Glomerular endothelial cell (primary cell): ENCODE measurements at places on chromosomes 5 and 9.

GRCh38 chr5:72383726-72384125, 63.6 kb downstream of the PTCD2 start:
- no peak for DNase-seq

DNA sequence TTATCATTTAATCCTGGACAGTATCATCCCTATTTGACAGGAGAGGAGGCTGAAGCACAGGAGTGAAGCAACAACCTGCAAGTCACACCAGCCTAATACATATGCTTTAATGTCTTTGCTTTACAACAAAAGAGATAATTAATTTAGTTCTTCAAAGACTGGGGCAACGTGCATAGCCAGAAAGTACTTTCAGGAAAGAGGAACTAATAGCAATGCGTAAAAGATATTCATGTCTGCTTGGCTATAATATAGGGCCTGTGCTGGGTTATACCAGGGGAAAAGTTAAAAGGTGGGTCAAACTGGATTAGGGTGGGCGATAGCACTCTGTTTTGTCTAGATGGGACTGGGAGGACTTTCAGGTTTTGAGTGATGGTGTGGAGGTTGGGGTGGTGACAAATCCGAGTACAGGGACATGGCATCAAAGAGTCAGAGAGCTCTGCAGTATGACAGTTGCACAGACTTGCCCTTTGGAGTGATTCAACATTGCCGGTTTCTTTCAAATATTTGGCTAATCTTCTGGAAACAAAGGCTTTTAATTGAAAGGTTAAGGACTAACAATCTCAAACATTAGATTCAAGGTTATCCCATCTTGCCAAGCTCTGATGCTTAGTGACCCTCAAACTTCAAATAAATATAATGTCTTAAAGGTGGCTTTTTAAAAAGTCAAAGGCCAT, 11.9 kb downstream of the DAB2 start:
- no peak for DNase-seq

DNA sequence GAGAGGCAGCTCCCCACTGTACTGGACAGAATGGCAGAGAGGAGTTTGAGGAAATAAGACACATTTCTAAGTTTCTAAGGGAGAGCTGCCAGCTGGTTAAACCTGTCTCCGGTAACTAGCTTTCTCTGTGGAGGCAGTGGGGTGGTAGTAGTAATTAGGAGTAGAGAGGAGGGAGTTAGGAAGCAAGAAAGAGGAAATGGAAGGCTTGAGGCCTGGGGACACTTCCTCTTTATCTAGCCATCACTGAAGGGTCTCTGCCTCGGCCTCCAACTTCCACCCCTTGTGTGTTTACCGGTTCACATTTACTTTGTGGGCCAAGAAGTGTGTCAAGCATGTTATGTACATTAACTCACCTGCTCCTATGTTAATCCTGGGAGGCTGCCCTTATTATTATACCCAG, 462.2 kb upstream of the DMAC1 start:
- no peak for DNase-seq

- peak; percentile 9 for DNase-seq
Measured at GRCh38 chr5:158456756-158457155, 597.8 kb upstream of the CLINT1 start.

DNA sequence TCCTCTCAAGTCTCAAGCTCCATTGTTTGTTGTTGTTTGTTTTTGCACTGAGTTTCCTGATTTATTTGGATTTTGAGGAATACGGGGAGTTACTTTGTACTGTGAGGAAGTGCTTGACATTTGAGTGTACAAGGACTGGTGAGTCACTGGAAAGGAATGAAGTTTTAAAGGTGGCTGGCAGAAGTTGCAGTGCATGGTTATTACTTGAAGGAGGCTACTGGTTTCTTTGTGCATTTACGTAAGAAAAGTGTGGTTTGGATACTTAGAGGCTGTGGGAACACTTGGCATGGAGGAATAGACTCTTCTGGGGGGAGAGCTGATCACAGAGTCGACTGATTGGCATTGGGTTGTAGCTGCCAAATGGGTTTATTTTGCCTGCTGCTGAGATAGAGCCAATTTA, 919.0 kb downstream of the TAF11L14 start:
- no peak for DNase-seq

- DNase-seq, result no peak
Measured at GRCh38 chr5:107306594-107306993, 364.1 kb downstream of the EFNA5 start.

DNA sequence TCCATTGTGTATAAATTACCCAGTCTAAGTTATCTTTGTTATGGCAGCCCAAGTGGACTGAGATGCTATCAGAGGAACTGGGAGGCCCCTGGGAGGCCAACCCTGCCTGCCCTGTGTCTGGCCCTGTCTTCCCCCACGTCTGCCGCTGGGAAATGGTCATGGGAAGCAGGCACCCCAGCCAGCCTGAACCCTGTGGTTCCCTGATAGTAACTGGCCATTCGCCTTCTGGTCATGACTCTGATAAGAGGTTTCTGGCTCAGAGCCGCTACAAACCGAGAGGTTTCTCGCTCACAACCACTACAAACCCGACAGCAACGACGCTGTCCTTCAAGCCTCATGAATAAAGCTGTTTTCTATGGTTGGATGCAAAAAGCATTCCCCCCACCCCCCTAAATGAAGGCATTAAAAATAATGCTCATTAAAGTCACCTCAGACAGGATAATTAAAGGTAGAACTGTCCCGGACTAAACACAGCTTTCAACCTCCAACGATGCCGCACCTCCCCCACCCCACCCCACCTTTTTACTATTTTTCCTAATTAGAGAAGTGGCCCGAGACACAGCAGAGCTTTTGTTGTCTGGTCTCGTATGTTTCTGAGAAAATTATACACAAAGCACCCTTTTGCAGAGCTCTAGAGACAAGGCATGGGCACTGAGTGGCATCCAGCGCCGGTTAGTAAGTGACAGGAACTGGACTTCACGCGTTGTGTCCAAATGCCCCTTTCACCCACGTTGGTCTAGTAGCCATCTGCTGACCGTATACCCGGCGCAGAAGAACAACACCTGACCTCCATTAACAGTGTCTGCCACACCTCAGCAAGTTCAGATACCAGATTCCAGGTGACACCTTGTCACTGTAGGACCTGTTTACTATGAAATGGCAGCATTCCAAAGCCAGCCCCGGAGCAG, 140.8 kb downstream of the COL23A1 start:
- DNase-seq, result no peak

GRCh38 chr5:109650493-109650892, 39.2 kb upstream of the MAN2A1 start:
- DNase-seq, result no peak

DNA sequence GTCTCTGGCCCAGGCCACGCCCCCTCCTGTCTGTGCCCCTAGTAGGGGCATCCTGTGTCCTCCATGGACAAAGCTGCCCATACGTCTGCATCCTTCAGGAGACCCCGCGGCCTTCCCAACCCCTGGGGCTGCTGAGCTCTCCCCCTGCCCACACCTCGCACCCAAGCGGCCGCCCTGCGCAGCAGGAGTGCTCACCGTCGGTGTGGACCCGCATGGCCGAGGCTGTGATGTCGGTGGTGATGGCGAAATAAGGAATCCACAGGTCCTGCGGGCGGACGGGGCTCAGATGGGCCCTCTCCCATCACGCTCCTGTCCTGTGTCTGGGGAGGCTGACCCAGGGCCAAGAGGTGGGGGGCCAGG, 4.8 kb upstream of the NSMF start:
- DNase-seq, result no peak

- DNase-seq, result no peak
Measured at GRCh38 chr5:155455791-155456514, 442.4 kb downstream of the KIF4B start.

DNA sequence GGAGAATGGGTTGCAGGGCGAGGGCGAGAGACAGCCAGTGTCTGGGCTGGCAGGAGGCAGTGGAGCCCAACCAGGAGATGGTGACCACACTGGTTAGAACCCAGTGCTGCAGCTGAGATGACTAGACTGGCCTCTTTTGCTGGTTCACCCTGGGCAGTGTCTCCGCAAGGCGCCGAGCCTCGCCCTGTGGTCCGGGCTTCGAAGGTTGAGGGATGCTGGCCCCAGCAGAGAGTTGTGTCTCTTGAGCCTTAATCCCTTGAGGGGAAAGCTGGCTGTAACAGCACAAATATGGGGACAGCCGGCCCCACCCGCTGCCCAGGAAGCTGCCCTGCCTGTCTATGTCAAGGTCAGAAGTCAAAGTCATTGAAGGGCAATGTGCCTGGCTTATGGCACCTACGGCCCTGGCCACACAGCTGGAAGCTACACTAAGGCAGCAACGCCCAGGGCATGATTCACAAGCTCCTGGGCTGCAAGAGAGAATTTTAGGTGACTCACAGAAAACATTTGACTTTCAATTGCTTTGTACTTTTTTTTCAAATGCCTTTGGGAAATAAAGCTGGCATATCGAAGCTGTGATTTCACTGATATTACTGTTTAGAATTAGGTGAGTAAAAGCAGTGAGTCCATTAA, 33.3 kb downstream of the NKX2-5 start:
- DNase-seq, result no peak

DNA sequence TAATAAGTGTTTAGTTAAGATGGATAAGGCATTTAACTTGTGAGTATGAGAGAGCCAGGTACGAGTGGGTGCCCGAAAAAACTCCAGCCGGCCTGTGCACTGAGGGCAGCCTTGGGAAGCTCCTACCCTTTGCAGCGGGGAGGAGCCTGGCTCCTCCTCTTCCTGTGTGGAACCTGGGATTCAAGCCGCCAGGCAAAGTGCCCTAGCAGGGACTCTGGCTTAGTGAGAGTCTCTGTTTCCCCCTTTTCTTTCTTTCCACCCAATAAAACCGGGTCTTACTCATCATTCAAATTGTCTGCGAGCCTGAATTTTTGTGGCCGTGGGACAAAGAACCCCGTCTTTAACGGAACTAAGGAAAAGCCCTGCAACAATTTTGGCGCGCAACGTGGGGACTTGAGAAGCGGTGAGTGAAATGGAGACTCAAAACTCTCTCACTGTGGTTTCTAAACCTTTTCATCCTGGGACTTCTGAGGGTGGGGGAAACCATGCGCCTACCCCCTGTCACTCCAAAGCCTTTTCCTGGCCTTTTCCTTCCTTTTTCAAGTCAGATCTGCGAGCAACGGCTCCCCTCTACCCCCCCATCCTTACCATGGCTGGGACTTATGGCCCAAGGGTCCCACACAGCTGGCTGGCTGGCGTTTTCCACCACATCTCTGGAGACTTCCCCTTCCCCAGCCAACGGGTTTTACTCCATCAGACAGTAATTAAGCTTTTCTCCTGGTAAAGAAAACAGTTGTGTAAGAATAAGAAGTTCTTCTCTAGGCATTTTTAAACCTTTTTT, 535.7 kb upstream of the ACO1 start:
- DNase-seq, result no peak

DNA sequence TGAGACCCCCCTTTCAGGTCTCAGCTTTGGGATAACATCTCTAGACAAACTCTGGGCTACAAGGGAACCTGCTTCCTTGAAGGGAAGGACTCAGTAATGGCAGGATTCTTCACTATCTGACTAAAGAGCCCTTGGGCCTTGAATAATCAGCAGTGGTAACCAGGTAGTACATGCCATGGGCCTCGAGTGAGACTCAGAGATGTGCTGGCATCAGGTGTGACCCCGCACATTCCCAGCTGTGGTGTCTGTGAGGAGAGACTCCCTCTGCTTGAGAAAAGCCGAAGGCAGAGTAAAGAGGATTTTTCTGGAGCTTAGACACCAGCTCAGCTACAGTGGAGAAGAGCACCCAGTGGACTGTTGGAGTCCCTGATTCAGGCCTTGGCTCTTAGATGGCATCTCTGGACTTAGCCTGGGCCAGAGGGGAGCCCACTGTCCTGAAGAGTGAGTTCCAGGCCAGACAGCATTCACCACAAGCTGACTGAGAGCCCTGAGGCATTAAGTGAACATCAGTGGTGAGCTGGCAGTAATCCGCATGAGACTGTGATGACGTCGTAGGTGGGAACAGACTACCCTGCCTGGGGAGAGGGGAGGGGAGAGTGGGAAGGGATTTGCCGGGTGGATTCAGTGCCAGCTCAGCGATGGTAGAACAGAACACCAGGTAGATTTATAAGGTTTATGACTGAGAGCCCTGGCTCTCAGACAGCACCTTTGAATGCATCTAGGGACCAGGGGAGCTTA, 5.3 kb upstream of the ZNF782 start:
- no peak for DNase-seq

DNA sequence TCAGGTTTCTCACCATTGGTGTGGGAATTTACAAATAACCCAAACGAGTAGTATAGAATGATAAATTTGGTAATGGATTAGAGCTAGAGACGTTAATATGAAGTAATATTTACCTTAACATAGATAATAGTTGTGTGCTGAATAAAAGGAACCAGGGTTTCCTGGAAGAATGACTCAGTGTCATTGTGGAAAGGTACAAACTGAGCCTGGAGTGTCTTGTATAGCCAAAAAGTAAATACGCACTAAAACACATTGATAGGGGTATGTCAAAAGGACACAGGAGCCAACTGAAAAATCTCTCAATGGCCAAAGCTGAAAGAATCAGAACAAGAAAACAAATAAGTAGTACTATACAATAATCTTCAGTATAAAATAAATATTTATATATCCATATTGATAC, 363.5 kb downstream of the SLCO4C1 start:
- DNase-seq, result no peak

- no peak for DNase-seq
Measured at GRCh38 chr9:16060436-16061129, 507.7 kb downstream of the CCDC171 start.

DNA sequence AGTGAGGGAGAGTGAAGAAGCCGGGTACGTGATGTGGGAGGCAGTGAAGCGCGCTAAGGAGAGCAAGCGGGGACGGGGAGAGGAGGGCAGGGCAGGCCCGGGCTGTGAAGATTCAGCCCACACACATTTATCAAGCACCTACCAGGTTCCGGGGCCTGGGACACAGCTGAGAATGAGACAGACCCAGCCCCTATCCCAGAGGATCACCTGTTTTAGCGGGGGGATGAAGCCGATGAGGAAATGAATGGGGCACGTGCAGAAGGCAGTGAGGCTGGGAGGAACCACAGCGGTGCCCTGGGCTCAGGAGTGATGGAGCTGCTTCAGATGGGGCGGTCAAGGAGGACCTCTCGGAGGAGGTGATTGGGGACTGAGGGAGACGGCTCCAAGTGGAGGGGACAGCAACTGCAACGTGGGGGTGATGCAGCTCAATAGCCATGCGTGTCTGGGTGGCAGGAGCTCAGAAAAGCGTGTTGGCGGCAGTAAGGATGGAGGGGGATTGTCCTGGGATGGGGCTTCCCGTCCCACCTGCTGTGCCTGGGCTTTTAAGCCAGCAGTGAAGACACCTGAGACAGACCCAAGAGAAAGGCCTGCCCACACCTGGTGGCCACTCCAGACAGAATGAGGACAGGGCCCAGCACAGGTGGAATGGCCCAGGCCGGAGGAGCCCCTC, 77.5 kb upstream of the UNC5A start:
- DNase-seq, result no peak

GRCh38 chr5:180632768-180633167, 16.6 kb downstream of the FLT4 start:
- no peak for DNase-seq
